Neural crest cell (in vitro differentiated cells): ENCODE measurements at places on chromosomes 3 and 15. TPM values are rescaled to one million over a fixed set of nuclear protein-coding genes. Genes with fewer than 3 reads are reported as not detected.

Gene ALCAM
- total RNA-seq: 8.4 and 8.7 TPM in 2 replicates

DNA sequence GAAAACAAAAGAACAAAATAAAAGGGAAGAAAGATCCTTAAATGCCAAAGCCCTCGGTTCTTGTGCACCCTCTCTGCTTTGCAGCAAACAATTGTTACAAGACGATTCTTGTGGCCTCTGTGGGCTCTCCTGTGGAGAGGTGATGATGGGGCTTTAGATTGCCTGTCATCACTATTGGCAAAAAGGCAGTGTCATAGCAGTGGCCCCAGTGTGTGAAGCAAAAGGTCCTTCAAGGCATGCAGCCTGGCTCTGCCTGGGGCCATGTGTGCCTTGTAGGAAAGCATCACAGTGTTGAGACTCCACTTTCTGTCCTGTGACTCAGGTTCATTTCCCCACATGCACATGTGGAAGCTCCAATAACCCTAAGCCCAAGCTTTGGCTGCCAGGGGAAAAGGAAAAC lies 43.7 kb downstream of the POC1A start:
- no peak for DNase-seq

DNA sequence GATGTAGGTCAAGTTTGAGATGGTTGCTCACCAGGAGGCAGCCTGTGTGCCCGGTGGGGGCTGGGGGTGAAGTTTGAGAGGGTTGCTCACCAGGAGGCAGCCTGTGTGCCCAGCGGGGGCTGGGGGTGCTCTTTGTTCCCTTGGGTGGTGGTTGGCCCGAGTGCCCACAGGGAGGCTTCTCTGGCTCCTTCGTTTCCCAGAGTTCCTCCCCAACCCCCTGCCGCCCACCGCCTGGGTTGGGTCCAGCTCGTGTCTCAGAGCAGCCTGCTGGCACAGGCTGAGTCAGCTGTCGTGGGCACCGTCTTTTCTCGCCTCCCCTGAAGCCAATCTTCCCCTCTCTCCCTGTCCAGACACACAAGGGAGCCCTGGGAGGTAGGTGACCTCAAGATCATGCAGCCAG lies 3.1 kb downstream of the APBA2 start:
- no peak for DNase-seq

DNA sequence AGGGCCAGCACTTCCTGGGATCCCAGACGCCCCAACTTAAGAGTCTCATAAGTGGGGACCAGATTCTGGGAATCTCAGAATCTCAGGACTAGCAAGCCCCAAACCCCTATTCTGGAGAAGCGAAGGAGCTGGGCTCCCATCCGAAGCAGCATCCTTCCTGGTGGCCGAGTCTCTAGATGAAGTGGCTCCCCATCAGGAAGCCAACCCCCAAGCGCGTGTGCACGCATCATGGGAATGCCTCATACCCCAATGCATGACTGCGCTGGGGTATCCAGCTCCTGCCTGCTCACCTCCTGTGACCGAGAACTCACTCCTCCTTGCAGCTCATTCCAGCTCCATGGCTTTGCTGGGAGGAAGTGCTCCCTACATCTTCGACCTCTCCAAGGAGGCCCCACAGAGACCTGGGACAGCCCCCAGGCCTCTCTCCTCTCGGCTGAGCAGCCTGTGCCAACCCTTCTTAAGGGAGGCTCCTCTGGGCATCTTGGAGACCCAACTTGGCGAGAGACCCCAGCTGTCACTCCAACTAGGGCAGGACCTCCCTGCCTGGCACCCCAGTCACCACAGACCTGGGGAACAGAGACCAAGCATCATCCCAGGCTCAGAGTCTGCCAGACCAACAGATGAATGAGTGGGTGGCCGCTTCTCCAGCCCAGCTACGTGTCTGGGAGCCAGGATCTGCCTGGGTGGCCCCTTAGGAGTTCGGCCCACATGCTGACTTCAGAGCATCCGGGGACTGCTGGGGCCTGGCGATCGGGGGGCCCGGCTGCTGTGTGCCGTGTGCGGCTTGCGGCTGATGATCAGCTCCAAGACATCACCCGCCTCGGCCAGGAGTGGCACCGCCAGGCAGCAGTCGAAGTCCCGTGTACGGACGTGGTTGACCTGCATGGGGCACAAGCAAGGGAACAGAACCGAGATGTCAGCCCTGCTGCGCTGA lies 46.9 kb downstream of the GRIP2 start:
- no peak for DNase-seq

DNA sequence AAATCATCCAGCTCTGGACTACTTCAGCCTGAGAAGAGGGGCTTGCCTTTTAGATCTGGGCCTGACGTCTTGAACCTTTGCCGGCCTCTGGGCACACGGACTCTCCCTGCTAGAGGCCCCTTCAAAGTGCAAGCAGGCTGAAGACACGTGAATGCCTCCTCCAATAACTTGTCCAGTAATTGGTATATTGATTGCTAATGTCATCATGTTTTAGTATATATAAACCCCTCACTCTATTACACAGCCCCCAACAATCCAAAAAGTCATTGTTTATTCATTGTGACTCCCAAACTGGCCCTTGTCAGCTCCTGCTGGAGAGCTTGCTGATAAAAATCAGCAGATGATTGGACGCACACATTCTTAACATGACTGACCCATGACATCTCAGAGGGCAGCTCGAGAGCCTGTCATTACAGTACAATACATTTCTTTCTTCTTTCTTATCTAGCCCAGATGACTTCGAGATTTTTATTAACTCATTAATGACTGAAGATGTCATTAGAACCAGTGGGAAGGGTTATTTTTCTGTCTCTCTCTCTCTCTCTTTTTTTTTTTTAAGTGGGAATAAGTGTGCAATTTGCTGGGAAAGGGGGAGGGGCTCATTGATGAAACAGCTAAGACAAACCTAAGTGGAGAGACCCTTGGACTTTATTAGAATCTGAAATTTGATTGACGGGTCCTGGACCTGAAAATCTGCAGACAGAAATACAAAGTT lies 65.5 kb upstream of the NR2F2 start:
- DNase-seq: peak; percentile 24

Gene SLC9A9
- 0.56 and 1.6 TPM in 2 replicates for total RNA-seq

- DNase-seq: peak; percentile 14
These were observed 38.0 kb upstream of the COPB2 start for GRCh38 chr3:139427283-139428060.

DNA sequence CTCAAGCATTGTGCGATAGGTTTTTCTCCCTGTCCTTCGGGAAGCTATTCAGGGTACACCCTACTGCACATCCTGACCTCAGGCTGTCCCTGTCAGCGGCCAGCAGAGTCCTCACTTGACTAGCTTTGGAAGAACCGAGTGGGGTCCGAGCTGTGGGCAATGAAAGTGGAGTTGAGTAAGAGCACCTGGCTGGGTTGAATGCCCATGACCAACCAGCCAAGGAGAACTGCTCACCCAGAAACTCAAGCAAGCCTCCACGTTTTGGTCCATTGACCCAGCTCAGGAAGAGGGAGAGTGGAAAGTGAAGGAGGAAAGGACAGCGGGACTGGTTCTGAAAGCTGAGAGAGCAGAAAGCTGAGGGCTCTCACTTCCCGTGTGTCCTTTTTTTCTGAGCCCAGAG lies 36.0 kb upstream of the HDGFL3 start:
- no peak for DNase-seq

GRCh38 chr3:32626631-32627030 lies 56.0 kb upstream of the DYNC1LI1 start:
- no peak for DNase-seq

Gene GNAT1
- total RNA-seq: not detected in 2 replicates

Gene TMF1
- total RNA-seq: 18.5 and 21.3 TPM in 2 replicates

Gene CHD2
- 93.4 and 103 TPM in 2 replicates for total RNA-seq

Gene ZMYND10
- 2.3 and 2.5 TPM in 2 replicates for total RNA-seq

- no peak for DNase-seq
These were observed 68.7 kb upstream of the MB21D2 start for GRCh38 chr3:192986379-192986778.

- no peak for DNase-seq
These were observed 5.7 kb downstream of the MORF4L1 start for GRCh38 chr15:78878356-78878755.

Gene CLDN16
- total RNA-seq: not detected in 2 replicates

- no peak for DNase-seq
These were observed 167.3 kb downstream of the NECTIN3 start for GRCh38 chr3:111238885-111239284.

GRCh38 chr15:48628832-48629231 lies 16.7 kb downstream of the FBN1 start:
- no peak for DNase-seq

DNA sequence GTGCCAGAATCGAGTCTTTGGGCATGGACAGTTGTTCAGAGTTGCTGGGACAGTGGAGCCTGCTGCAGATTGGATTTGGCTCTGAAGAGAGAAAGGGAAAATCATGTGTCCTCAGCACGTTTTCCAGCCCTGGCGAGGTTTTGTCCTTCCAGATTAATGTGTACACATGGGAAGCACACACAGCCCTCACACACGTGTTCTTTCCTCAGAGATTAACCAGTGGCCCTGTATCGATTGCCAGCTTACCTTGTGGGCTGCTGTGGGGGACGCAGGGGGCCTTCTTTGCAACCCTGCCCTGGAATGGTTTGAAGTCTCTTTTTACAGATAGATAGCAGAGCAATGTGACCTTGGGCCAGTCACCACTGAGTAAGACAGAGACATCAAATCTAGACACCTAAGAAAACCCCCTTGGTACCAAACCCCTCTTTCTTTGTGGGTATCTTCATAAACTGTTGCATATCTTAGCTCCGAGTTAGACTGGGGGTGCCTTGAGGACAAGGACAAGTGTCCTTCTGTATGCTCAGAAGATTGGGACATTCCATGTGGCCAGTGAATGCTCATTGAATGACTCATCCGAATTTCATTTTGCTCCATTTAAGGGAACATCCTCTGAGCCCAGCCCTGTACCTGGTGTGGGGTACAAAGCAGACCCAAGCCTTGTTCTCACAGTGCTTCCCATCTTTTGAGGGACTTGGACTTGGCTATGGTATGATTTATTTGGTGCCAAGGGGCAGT lies 48.0 kb downstream of the SMAD6 start:
- no peak for DNase-seq

- no peak for DNase-seq
These were observed 82.3 kb downstream of the LPP start for GRCh38 chr3:188236271-188236670.

Gene FXR1
- total RNA-seq: 190 and 206 TPM in 2 replicates

DNA sequence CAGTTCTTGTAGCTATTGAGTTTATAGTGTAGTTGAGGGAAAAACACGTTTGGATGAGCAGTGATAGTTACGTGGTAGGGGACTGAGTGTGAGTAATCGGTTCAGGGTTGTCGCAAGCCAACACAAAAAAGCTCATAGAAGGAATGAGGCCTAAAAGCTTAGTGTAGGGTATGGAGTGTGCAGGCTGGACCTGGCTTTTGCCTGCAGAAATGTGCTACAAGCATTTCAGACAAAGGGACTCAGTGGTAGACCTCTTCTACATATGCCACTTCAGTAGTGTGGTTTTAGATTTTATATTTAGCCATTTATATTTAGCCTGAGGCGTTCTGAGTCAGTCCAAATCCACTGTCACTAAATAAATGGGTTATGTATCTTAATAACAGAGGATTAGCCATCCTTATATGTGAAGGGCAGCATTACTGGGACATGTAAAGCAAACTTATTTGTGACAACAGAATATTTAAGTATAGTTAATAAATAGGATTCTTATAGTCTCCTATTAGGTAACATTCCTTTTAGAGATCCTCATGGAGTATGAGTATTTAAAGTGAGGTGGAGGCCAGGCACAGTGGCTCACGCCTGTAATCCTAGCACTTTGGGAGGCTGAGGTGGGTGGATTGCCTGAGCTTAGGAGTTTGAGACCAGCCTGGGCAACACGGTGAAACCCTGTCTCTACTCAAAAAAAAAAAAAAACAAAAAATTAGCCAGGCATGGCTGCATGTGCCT lies 21.8 kb downstream of the ATP2C1 start:
- DNase-seq: no peak

Gene RFC4
- total RNA-seq: 105 and 107 TPM in 2 replicates

Gene KLF15
- 18.0 and 19.3 TPM in 2 replicates for total RNA-seq

Gene AEN
- total RNA-seq: 45.7 and 47.9 TPM in 2 replicates

DNA sequence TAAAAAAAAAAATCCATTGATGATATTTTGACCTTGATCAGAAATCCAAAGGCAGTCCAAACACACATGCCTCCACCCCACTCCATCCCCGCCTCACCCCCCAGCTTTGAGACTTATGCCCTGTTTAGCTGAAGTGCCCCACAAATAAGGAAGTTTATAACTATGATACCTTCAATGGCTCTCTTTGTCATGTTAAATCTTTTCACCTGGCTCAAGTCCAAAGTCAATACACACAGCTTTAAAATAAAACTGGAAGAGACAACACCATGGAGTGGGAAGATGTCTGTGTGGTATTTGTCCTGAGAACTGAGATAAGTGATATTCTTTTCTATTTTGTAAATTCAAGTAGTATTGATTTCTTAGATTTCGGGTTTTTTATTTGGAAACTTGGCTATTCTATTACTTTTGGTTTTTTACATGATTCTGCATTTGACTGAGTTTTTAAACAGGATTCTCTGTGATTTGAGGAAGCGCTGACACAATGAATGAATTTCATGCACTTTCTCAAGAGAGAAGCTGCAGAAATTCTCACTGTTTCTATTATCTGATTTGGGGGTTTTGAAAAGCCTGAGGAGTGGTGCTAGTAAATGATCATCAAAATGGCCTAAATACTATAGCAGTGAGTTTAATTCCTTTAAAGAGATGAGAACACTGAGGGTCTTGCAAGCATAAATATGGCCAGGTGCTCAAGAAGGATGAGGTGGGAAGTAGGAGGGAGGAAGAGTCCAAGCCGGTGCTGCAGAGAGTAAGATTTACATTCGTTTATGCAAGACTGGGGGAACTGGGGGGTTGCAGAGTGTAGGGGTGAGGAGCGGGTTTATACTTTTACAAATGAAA lies 5.2 kb downstream of the FOXB1 start:
- DNase-seq: no peak

Gene TICRR
- total RNA-seq: 43.0 and 44.9 TPM in 2 replicates

DNA sequence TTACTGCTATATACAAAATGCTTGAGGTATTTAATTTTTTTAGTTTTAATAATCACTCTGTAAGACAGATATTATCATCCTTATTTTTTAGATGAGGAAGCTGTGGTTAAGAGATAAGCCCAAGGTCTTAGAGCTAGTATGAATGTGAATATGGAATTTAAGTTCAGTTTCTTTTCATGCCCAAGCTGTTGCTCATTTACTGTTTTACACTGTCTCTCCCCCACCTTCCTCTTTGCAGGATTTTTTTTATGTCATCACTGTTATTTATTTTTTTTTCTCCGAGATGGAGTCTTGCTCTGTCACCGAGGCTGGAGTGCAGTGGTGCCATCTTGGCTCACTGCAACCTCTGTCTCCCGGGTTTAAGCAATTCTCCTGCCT lies 22.5 kb downstream of the MAP2K5 start:
- DNase-seq: no peak

DNA sequence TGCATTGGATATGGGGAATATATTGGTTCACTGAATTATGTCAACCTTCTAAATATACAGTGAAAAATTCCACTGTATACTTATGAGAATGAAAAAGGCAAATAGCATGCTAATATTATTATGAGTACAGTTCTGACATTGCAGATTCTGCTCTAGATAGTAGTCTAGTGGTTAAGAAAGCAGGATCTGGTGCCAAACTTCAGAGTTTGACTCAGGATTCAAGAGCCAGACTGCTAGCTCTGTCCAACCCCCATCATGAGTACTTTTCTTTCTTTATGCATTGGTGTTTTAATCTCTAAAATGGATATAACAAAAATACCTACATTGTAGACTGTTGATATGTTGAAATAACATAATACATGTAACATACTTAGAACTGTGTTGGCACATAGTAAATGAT lies 57.3 kb upstream of the PLSCR4 start:
- DNase-seq: no peak
